ENCODE measurements at places on chromosomes 7 and 10.
A peak's percentile ranks its signal among the peaks of the same experiment; 100 is the strongest.

DNA sequence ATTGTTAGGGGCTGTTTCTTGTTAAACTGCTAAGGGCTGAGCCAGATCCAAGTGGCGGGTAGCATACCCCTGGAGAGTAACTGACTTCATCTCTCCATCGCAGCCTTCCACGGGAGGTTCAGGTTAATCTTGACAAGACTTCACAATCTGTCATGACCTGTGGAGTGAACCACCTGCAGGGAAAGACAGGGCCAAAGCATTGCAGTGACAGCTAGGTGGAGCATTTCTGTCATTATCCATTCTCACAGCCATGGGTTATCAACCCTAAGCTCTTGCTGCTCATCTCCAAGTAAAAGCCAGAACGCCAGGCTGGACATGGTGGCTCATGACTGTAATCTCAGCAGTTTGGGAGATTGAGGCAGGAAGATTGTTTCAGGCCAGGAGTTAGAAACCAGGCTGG is 17.2 kb downstream of the ABCC2 start:
- DNase-seq = no peak

DNA sequence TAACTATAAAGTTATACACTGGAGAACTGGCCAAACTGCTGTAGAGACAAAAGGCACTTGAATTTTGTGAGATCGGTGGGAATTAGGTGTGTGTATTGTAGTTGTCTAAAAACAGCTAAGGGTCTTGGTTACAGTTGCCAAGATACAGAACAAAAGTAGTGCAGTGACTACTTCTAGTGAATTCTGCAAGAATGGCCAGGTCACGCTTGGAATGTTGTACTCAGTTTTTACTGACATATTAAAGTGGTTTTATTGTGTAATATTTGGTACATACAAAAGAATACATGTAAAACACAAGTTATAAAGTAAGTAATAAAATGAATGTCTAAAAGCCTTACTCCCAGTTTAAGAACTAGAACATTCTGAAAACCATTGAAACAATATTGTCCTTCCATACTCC is 42.4 kb downstream of the PRPF18 start:
- no peak for DNase-seq

DNA sequence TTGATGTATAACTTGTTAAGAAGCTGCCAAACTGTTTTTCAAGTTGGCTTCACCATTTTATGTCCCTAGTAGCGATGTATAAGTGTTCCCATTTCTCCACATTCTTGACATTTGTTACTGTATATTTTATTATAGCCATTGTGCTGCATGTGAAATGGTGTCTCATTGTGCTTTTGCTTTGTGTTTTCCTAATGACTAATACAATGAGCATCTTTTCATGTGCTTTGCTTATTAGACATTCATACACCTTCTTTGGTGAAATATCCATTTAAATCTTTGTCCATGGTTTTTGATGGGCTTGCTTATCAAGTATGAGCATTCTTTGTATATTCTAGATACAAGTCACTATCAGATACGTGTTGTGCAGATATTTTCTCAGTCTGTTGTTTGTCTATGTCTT is 203.0 kb downstream of the CCSER2 start:
- no peak for DNase-seq

DNA sequence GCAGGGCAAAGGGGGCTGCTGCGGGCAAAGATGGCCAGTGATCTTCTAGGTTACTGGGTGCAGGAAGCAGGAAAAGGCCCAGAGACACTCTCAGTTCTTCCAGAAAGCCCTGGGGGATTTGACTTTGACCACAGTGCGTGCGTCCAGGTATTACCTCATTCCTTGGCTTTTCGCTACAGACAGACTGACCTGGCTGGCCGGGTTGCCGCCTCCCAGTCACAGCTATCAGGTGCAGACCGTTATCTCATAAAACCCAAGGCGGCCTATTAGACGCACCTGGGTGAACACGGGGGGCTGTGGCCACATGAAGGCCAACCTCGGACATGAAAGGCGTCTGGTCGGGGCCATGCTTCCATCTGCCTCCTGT is 80.3 kb downstream of the FOXL3 start:
- no peak for DNase-seq

DNA sequence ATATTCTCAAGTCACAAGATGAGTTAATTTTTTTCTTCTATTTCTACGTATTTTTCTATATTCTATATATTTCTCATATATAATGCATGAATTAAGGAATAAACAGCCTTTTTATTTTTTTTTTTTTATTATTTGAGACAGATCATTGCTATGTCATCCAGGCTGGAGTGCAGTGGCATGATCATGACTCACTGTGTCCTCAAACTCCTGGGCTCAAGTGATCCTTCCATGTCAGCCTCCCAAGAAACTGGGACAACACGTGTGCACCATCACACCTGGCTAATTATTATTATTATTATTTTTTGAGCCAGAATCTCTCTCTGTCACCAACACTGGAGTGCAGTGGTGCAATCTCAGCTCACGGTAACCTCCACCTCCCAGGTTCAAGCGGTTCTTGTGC is 1.5 kb downstream of the CLDN12 start:
- DNase-seq = peak; percentile 49

DNA sequence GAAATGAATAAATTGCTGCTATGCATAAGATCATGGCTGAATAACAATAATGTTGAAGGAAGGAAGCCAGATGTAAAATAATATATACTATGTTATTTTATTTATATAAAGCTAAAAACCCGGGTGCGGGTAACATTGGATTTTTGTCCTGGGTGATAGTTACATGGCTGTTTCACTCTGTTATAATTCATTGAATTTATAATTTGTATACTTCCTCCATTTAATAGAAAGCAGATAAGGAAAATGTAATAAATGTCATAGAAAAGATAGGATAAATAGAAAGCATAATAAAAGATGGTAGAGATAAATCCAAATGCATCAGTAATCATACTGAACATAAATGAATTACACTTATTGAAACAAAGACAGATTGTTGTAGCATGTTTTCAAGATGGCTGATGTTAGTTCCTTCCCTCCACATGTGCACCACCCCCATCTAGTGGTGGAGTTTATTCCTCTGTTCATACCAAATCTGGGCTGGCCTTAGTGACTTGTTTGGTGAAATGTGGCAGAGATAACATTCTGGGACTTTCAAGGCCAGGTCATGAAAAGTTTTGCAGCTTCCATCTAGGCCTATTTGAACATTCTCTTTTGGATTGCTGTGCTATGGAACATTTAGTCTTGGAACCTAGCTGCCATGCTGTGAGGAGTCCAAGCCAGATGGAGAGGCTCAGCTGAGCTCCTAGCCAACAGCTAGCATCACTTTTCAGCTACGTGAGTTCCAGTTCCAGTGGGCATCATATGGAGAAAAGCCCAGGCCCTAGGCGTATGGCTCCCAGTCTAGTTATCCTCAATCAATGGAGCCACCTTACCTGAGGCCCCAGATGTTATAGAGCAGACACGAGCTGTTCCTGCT is 46.9 kb downstream of the AHCYL2 start:
- peak; percentile 62 for DNase-seq

DNA sequence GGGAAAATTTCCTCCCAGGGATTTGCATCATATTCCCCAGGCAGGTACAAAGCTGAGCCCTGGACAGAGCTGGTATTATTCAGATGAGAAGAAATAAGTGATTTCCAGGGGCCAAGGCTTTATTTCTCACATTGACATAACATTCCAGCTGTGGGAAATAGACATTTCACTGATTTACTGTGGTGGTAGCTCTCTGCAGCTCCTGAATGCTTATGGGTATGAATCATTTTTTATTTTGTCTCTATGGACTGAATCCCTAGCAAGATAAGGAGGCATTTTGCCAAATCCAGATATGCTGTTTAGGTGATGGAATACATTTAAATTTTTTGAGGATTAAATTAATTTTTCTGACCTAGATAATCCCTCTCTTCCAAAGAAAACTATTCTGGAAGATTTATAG is 97.9 kb downstream of the MTPN start:
- DNase-seq = peak; percentile 13

DNA sequence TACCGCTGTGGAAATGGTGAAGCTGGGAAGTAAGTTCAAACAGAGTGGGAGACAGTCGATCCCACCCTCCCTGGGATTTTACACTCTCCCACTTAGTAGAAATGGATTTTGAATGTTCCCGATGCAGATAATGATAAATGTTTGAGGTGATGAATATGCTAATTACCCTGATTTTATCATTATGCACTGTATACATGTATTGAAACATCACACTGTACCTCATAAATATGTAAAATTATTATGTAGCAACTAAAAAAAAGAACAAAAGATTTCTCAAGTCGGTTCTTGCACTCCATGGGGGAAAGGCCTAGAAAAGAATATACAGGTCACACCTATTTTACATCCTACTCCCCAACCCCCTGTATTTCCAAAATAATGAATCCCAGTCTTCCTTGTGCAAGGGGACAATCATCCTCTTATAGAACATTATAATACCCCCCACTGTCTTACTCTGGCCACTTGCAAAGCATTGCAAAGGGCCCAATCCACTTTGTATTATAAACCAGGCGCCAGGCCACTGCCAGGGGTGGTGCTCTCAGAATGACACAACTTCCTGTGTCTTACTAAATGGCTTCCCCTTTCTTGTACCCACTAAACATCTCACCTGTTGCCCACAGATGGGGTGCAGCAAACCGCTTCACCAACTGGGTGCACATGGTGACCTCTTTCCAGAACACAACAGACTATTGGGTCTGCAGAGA is 20.6 kb upstream of the OR2AE1 start:
- DNase-seq = no peak

- no peak for DNase-seq
Measured at GRCh38 chr10:80140251-80140650, 7.7 kb downstream of the PLAC9 start.

GRCh38 chr10:48227213-48227612 is 47.3 kb downstream of the FRMPD2 start:
- no peak for DNase-seq

GRCh38 chr7:136993377-136993776 is 124.9 kb downstream of the CHRM2 start:
- DNase-seq = no peak

- DNase-seq = no peak
Measured at GRCh38 chr10:102408131-102408727, 10.4 kb downstream of the PSD start.

DNA sequence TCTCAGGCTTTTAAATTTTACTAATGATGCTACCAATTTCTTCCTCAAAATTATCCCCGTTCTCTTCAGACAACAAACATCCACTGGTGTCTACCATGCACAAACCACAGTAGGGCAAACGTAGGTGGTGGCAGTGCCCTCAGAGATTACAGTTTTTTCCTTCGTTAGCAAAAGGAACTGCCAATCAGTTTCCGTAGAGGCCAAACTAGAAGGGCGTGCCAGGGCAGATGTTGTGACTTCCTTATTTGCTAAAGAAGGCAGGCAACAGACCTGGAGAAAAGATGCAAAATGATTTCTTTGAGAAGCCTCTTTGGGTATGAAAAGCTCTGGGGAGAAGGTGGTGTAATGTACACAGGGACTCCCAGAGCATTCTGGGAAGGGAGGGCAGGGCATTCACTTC is 7.6 kb upstream of the FAM180A start:
- no peak for DNase-seq

DNA sequence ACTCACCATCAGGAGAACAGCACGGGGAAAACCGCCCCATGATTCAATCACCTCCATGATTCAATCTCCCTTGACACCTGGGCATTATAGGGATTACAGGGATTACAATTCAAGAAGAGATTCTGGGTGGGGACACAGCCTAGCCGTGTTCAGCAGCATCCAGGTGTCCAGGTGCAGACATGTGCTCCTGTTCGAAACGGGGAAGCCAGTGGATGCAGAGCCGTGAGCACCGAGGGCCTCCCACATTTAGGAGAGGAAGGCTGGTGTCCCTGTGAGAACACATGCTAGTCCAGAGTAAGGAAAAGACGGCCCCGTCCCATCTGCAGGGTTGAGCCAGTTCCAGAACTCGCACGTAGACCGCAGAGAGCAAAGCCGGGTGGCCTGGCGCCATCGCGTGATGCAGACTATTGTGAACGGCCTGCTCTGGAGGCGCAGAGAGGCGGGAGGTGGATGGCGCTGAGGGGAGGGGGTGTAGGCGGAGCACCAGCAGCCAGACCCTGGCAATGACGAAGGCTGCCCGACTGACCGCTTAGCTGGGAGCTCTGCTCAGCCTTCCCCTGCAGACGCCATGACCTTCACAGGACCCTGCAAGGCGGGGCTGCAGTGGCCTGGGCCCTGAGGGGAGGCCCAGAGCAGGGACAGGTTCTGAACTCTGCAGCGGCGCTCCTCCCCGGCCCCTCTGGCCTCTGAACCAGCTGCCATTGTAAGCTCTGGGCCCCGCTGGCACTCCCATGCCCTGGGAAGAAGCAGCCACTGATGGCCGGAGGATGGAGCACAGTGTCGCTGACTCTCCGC is 141.6 kb upstream of the TCERG1L start:
- no peak for DNase-seq

- no peak for DNase-seq
Measured at GRCh38 chr7:136533732-136534131, 334.7 kb upstream of the CHRM2 start.

- no peak for DNase-seq
Measured at GRCh38 chr7:129772646-129773280, 161.2 kb downstream of the NRF1 start.

DNA sequence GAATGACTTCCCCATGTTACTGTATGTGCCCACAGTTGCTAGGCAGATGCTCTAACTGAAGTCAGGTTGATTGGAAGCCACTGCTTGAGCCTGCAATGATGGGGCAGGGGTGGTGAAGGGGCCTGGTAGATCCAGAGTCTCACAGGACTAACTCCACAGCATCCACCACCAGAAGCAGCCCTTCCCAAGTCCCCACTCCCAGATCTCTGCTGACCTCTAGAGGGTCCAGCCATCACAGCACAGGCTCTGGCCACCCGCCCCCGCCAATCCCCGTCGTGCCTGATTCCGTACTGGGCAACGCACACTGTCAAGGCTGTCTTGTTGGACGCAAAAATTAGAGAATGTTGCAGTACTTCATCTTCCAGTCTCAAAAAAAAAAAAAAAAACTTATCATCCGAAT is 136.8 kb upstream of the PDE1C start:
- DNase-seq = peak; percentile 23

DNA sequence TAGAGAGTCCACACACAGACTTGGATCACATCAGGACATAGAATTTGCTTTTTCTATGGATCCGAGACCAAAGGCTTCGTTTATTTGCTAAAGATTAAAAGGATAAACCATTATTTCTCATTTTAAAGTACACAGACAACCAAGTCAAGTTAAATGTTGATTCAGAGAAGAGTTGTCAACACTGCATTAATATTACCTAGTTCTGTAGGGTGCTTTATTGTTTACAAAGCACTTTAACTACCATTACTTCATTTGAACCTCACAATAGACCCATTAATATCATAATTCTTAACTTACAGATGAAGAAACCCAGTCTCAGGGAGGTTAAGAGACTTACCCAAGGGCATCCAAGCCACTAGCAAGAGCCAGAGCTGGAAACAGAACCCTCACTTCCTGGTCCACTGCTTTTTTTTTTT is 43.2 kb upstream of the GSAP start:
- DNase-seq = no peak

Data from cardiac fibroblast (primary cell).